Liver (tissue), 10 donors: ENCODE measurements at places on chromosomes 3 and 15. TPM values are rescaled to one million over a fixed set of nuclear protein-coding genes. Genes with fewer than 3 reads are reported as not detected.
A peak's percentile ranks its signal among the peaks of the same experiment; 100 is the strongest.

GRCh38 chr3:133943639-133944141 is 48.0 kb upstream of the RAB6B start:
- DNase-seq, result no peak

- no peak for DNase-seq
Observed at GRCh38 chr3:71997066-71997653, 212.2 kb upstream of the PROK2 start.

DNA sequence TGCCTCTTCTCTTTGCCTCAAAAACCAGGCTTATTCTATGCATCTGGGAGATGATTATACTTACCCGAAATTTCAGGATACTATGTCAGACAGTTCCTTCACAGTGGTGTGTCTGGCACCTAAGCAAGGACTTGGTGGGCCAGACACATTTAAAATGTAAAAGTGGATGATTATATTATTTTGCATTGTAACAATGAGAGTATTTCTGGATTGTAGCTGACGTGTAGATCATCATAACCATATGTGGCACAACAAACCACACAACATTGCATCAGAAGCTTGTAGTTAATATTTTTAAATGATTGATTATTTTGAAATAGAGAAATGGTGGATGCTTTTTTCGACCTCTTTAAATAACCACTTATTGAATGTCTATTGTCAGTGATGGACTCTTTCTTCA is 109.0 kb downstream of the TIGIT start:
- DNase-seq, result no peak

DNA sequence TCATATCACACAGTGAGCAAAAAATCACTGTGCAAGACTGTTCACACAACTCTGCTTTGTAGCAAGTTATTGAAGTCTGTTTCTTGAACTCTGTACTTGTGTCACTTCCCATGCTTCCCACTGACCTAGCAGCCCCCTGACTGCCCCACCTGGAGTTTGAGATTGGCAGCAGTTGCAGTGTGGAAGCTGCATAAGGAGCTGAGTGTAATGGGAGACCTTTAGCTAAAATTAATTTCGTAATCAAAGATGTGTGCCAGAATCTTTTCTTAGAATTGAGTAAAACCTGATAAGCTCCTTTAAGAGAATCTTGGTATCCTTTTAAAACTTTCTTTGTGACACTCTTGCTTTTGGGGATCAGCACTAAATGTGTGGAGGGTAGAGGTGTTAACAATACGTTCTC is 42.8 kb downstream of the NKIRAS1 start:
- DNase-seq, result no peak

DNA sequence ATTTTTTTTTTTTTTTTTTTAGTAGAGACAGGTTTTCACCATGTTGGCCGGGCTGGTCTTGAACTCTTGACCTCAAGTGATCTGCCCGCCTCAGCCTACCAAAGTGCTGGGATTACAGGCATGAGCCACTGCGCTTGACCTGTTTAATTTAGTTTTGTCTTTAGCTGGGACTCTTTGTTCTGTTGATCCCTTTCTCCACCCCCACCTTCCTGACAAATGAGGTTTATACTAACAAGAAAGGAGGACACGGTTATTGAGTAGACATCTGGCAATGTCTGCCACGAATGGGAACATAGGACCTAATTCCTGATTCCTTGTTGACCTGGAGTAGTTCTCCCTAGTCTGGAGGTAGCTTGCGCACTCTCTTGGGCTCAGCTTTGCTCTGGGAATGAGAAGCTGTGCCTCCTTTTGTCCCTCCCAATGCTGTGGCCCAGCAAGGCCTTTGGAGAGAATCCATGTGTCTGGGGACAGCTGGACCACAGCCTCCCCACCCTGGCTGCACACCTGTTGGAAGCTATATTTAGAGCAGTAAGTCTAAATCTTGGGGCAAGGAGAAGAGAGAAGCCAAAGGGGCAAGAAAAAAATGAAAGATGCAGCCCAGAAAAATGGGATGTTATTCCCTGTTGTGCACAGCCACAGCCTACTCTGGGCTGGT is 53.2 kb upstream of the ADPGK start:
- no peak for DNase-seq

- DNase-seq, result no peak
Observed at GRCh38 chr3:154137036-154137435, 15.8 kb downstream of the ARHGEF26 start.

GRCh38 chr15:99435877-99436541 is 129.8 kb upstream of the MEF2A start:
- no peak for DNase-seq

- DNase-seq, result no peak
Observed at GRCh38 chr3:32992310-32992686, 40.9 kb downstream of the CCR4 start.

- no peak for DNase-seq
Observed at GRCh38 chr15:59222906-59223550, 16.4 kb downstream of the LDHAL6B start.

DNA sequence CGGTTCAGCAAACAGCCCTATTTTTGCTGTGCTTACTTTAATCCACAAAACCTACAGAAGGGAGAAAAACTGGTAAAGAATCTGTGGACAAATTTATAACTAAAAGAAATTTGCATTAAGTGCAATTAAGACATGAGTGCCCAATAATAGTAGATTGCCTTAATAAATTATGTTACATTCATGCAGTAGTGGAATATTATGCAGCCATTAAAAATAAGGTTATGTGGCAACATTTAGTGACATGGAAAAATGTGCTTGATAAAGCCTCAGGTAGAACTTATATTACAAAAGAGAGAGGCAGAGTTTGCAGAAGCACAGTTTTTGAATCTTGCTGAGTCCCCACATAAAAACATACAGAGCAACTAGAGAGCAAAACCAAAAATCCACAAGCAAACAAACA is 253.0 kb downstream of the FOXP1 start:
- no peak for DNase-seq

DNA sequence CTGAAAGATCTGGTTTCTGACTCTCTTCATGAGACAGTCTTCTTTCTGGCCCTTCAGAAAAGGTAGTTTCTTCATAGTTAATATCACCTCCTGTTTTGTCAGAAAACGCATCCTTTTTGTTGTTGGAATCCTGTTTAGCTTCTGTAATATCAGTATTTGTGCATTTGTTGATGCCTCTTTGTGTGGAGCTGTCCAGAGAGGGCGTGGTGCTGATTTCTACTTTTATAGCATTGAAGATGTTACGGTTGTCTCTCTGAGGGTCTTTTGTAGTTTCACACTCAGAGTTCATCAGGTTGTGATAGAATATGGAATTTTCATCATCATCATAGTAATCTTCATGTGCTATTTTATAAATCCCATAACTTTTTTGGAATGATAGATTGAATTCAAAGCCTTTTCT is 8.9 kb downstream of the GPR149 start:
- DNase-seq, result no peak

- DNase-seq, result no peak
Observed at GRCh38 chr15:38374556-38374955, 79.4 kb upstream of the FAM98B start.

DNA sequence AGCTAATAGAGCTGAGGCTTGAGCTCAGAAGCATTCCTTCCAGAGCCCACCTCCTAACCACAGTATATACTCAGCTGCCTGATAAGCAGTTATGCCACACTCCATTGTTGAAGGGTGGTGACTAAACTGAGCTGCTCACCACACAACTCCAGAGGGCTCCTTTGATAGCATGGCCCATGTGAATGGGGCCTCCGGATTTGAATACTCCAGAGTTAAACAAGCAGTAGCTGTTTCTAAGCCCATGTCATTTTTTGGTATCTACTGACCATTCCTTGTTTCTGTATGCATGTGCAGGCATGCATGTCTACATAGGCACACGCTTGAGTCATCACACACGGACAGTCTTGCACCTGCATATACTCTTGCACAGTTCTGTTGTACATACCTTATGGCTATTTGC is 28.9 kb downstream of the IGSF10 start:
- DNase-seq, result no peak

DNA sequence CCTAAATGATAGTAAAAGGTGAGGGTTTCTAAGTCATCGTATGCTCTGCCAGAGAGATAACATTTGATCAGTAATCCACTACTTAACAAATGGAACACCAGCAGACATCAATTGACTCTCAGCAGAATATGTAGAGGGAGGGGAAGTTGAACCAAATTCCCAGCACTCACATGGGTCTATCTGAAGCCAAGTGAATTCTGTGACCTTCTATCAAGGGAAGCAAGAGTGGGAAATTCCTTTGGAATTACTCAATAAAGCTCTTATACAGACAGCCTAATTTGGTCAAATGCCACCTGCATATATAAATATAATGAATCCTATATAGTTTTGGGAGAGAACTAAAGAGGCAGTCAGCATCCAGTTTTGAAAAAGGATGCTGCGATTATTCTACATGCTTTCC is 15.8 kb upstream of the KCNMB2 start:
- no peak for DNase-seq

GRCh38 chr15:69523010-69524001 is 70.7 kb downstream of the RPLP1 start:
- DNase-seq, result peak; percentile 63

GRCh38 chr3:47989981-47990440 is 26.2 kb downstream of the MAP4 start:
- peak; percentile 61 for DNase-seq

- DNase-seq, result no peak
Observed at GRCh38 chr15:89551550-89551949, 23.7 kb upstream of the TICRR start.

GRCh38 chr3:180855364-180855763 is 57.1 kb upstream of the FXR1 start:
- no peak for DNase-seq

The SNUPN gene
- 12.8 TPM for polyA plus RNA-seq

The HHATL gene
- polyA plus RNA-seq, result not detected

The STT3B gene
- 23.9 TPM for polyA plus RNA-seq

The MINAR1 gene
- polyA plus RNA-seq, result 0.06 TPM

The FANCD2OS gene
- not detected for polyA plus RNA-seq

The RHCG gene
- 0.14 TPM for polyA plus RNA-seq

The DAZL gene
- not detected for polyA plus RNA-seq

The GOLGA8J gene
- polyA plus RNA-seq, result 0.06 TPM

The DPPA2 gene
- not detected for polyA plus RNA-seq

The CIP2A gene
- 0.62 TPM for polyA plus RNA-seq

The GRAMD1C gene
- 4.6 TPM for polyA plus RNA-seq

The AHSG gene
- 1,784 TPM for polyA plus RNA-seq

The PPIP5K1 gene
- 5.4 TPM for polyA plus RNA-seq
